Esophagus mucosa (tissue), 1 donor: ENCODE measurements at places on chromosomes 2 and 18. TPM values are rescaled to one million over a fixed set of nuclear protein-coding genes. Genes with fewer than 3 reads are reported as not detected.

STAT1 gene
- total RNA-seq = 51.0 TPM

KCNE4 gene
- total RNA-seq = 0.12 TPM

NCKAP1 gene
- total RNA-seq = 121 TPM

CHRNG gene
- total RNA-seq = not detected

SH3RF3 gene
- total RNA-seq = 0.68 TPM

CDCA7 gene
- 14.5 TPM for total RNA-seq

DQX1 gene
- 5.6 TPM for total RNA-seq

GRCh38 chr2:237475704-237476141 lies 11.3 kb upstream of the MLPH start:
- ATAC-seq = peak; percentile 63

DNA sequence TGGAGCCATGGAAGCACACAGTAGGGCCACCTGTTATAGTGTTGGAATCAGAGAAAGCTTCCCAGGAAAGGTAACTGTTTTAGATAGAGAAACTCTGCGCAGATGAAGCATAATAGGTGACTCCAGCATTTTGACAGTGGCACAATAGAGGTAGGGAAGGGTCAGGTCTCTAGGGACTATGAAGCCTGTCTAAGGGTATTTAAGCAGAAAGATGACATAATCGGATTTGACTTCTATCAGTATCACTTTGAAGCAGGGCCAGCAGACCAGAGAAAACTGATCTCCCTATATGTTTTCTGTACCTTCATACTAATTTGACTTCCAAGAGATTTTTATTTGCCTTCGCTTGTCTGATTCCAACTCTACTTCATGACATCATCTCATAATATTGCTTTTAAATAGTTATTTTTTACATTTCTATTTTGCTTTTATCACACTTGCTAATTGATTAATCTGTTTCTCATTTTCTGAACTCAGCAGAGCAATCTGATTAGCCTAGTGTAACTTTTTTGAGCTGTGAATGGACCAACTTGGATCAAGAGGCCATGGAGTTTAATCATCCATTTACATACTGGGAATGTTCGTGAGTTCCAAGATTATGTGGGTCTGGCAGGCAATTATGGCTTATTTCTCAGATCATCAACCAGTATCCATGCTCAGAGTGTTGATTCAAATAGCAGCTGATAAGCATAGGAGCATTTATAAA lies 8.4 kb upstream of the HIBCH start:
- ATAC-seq = no peak

DNA sequence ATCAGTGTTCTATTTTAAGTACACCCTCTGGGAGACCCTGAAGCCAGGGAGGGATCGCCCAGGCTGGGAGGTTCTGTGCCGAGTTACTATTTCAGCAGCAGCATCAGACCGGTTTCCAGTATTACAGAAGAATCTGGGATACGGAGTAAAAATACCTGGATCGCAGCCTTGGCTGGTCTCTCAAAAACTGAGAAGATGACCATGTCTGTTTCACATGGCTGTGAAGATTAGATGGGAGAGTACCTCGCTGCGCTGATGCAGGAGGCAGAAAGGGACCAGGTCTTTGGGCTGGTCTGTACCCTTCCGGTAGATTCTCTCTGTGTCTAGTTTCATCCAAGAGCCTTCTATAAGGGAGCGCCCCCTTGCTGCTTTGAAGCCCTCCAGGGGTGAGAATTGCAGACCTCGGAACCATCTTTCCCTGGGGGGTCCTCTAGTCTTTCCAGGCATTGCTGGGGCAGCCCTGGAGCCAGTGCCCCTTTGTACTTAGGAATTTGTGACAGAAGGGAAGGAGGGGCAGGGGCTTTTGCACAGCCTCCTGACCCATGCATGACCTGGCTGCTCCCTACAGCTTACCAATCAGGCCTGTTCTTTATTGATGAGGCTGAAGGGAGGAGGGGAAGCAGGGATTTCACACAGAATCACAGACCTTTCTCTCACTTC lies 56.3 kb upstream of the MAPRE3 start:
- no peak for ATAC-seq

DNA sequence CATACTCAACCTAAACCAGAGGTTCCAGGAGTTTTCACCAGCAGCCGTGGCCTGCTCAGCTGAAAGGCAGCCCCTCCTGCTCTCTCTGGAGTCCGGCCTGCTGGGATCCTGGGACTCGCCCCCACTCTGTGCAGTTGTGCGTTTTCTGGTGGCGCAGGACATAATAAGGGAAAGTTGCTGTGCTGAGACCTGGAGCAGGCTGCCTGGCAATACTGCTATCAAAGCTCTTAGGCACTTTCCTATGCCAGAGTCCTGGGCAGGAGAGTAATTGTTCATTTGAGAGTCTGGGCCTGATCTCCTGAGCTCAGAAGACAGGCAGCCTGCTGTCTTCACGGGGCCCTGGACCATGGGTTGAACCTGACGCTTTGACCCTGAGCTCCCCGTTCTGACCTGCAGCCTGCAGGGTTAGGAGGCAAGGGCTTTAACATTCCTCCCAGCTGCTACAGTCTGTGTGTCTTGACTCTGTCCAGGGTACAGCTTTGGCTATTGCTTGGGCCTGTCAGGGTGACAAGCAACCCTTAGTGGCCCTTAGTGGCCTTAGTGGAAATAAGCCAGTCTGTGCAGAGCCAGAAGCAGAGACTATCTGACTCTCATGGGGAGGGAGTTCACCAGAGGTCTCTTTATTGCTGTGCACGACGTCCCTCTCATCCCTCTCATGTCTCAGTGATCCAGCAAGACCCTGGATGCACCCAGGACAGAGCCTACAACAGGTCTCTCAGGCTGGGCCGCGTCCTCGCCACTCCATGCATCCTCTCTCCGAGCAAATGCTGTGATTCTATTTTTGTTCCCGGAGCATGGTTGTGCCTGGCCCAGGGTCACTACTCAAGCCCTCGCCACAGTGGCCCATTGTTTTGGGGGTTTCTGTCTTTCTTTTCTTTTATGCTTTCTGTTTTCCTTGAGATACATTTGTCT lies 60.6 kb downstream of the ACKR3 start:
- no peak for ATAC-seq

DNA sequence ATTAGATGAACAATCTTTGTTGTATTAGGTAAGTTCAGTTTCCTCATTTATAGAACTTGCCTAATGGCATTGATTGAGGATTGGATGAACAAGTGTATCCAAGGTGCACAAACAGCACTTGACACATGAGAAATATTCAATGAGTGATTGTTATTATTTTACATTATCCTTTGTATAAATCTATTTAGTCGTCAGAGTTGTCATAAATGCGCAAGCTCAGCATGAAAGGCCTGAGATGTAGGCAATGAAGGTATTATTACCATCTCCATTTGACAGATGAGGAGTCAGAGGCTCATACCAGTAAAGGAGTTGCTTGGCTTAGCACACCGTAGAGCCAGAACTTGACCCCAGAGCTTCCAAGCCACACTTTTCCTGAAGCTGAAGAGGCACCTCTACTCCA lies 291.4 kb downstream of the C1D start:
- no peak for ATAC-seq

GRCh38 chr2:45897842-45898241 lies 246.4 kb downstream of the PRKCE start:
- ATAC-seq = no peak

GRCh38 chr18:8519102-8519501 lies 90.1 kb upstream of the RAB12 start:
- ATAC-seq = no peak

DNA sequence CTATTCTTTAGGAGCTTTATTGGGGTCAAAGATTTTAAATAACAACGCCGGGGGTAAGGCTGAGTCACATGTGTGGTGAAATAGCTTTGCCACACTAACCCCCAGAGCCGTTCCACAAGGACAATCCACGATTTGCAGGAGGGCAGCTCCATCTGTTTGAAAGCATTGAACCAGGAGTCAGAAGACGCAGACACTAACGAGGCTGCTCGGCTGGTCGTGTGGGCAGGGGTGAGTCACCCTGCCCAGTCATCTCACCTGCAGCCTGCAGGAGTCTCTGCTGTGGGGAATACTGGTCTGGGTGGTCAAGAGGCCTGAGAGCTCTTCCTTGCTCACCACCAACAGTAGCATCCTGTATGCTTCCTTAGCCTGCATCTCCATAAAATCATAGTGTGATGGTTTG lies 149.2 kb upstream of the NCK2 start:
- peak; percentile 59 for ATAC-seq

DNA sequence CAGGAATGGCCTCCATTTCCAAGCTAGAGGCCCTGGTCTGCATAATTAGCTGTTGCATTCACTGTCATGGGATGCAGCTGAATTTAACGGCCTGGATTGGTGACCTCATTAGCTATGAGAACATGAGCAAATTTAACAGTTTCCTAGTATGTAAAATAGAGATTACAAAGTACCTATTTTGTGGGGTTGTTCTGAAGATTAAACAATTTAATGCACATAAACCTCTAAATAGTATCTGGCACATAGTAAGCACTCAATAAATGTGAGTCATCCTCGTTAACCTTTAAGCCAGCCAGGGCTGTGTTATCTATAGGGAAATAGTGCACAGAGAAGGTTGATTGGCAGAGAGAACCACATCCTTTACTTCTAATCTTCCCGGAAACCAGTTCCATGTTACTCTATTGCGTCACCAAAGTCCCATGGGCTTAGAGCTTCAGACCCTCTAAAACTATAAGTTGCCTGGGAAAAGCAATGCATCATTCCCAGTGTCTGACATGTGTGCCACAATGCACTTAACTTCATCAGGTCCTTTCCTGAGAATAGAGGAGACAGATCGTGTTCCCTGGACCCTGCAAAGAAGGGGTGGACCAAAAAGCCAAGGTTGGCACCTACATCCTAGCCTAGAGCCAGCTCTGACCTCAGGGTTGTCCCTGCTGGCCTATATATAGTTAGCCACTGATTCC lies 196.5 kb downstream of the LNPK start:
- no peak for ATAC-seq

DNA sequence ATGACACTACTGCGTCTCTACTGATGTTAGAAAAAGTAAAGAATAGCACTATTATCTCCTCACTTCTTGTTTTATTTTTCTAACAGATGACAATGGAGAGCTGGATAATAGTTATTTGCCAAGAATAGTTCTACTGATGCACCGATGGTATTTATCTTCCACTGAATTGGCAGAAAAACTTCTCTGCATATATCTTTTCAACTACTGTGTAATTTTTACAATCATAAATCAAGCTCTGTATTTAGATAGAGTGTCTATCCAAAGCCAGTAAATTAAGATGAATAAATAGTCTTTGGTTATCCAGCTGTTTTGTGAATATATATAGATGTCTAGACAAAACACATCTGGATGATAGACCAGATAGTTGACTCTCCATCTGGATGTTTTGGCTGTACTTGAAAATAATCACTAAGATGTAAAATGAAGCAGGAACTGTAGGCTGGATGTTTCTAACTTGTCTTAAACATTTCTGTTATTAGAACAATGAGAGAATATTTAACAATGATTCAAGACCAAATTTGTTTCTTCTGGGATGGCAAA lies 40.1 kb downstream of the RASGRP3 start:
- ATAC-seq = no peak

DNA sequence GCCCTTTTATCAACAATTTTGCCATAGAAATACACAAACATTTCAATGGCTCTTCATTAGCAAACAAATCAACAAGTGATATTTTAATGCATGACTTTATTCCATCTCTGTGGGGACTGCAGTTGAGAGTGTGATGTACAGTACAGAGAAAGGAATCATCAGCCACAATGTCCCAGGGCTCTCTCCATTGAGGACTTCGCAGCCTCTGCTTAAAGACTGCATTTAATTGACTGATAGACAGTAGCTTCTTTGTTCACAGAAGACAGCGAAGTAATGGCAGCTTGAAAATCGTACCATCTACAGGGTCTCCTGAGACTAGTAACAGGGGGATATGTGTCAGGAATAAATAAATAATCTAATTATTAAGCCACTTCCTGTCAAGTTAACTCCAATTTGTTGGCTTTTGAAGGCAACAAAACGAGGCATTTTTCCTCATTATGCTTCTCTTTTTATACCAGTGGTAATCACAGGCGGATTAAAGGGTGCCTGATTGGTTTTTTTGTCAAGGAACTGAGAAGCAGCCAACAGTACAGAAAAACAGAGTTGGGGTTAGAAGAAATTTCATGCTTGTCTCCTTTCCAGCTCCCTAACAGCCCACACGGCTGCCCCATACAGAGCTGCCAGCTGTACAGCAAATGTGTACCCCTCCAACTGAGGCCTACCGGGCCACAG lies 164.3 kb downstream of the ZNF521 start:
- ATAC-seq = no peak

DNA sequence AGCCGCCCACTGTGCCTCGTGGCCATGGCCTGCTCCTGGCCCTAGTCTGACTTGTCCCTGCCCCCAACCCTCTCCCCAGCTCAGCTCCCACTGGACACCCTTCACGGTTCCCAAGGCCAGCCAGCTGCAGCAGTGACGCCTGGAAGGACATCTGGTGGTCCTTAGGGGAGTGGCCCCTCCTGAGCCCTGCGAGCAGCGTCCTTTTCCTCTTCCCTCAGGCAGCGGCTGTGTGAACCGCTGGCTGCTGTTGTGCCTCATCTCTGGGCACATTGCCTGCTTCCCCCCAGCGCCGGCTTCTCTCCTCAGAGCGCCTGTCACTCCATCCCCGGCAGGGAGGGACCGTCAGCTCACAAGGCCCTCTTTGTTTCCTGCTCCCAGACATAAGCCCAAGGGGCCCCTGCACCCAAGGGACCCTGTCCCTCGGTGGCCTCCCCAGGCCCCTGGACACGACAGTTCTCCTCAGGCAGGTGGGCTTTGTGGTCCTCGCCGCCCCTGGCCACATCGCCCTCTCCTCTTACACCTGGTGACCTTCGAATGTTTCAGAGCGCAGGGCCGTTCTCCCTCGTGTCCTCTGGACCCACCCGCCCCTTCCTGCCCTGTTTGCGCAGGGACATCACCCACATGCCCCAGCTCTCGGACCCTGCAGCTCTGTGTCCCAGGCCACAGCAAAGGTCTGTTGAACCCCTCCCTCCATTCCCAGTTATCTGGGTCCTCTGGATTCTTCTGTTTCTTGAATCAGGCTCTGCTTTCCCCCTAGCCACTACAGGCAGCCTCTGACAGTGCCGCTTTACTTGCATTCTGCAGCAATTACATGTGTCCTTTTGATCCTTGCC lies 35.8 kb downstream of the ANO7 start:
- peak; percentile 51 for ATAC-seq

- peak; percentile 92 for ATAC-seq
Observed at GRCh38 chr18:70423988-70424387, 135.1 kb downstream of the SOCS6 start.

DNA sequence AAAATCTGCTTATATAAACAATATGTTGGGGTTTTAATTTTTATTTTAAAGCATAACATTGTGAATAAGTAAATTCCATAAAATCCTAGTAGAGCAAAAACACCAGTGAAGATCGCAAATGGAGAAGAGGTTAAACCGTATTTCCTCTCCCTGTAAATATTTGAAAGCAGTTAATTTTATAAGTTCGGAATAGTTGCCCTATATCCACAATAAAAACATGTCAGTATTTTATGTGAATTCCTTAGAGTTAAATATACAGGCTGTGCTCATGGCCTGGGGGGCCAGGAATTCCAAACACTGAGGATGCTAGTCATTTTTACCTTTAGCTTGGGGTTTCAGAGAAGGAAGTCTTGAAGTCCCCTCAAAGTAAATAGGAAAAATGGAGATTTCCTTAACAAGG lies 135.0 kb downstream of the FIGN start:
- ATAC-seq = no peak
